AG04450 (cell line): ENCODE measurements at places on chromosomes 4 and X. TPM values are rescaled to one million over a fixed set of nuclear protein-coding genes. Genes with fewer than 3 reads are reported as not detected.

The ACOX3 gene
- polyA plus RNA-seq, result 7.9 and 10.2 TPM in 2 replicates

The WNK3 gene
- polyA plus RNA-seq, result 0.63 and 0.82 TPM in 2 replicates

The HMGN5 gene
- polyA plus RNA-seq, result 3.6 and 3.7 TPM in 2 replicates

The TRPC3 gene
- polyA plus RNA-seq, result 2.1 and 2.3 TPM in 2 replicates

The FAM184B gene
- 0.07 and 0.09 TPM in 2 replicates for polyA plus RNA-seq

The MAGEB17 gene
- 0.05 TPM in 1 of 2 replicates, not detected in the other for polyA plus RNA-seq

The DCX gene
- polyA plus RNA-seq, result not detected in 2 replicates

The RAB33A gene
- 3.6 TPM in 2 replicates for polyA plus RNA-seq
